ENCODE measurements at places on chromosomes 16 and 17.

DNA sequence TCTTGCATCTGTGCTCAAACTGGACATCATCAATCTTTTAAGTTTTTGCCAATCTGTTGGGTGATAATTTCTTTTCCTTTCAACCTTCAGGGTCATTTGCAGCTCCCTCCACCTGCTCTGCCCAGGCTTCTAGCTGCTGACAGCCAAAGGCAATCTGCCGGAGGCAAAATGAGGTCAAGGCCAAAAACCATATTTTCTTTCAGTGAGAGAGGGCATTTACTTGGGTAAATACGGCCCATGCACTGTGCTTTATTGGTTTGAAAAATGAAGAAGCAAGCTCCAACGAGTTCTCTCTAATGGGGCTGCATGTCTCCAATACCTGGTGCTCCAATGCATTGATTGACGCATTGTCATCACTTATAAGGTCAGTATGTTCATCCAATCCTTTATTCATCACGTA, 23.1 kb downstream of the RBFOX1 start:
- no peak for DNase-seq

GRCh38 chr17:35496451-35497290, 40.8 kb downstream of the SLFN12L start:
- DNase-seq, result no peak

- DNase-seq, result peak; percentile 36
Observed at GRCh38 chr17:60598001-60598736, 1.8 kb upstream of the PPM1D start.

- no peak for DNase-seq
Observed at GRCh38 chr16:56207421-56207820, 16.1 kb downstream of the GNAO1 start.

DNA sequence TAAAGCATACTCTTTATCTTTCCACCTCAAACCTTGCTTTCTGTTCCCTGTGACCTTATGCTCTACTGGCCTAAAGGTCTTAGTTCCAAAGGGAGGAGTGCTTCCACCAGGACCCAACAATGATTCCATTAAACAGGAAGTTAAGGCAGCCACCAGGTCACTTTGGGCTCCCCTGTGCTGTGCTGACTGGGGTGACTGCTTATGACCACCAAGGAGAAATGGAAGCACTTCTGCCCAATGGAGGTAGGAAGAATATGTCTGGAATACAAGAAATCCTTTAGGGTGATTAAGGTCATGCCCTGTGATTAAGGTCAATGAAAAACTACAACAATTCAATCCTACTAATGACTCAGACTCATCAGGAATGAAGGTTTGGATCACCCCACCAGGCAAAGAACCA, 233.8 kb upstream of the CDH11 start:
- no peak for DNase-seq

DNA sequence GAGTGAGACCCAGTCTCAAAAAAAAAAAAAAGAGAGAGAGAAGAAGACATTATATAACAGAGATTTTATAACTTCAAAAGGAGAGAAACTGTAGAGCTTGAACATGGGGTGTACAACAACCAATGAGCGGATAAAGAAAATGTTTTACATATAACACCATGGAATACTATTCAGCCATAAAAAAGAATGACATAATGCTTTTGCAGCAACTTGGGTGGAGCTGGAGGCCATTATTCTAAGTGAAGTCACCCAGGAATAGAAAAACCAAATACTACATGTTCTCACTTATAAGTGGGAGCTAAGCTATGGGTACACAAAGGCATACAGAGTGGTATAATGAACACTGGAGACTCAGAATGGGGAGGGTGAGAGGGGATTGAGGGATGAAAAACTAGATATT, 61.1 kb downstream of the CHD9NB start:
- DNase-seq, result no peak

- no peak for DNase-seq
Observed at GRCh38 chr17:20823905-20824304, 218.9 kb downstream of the USP22 start.

DNA sequence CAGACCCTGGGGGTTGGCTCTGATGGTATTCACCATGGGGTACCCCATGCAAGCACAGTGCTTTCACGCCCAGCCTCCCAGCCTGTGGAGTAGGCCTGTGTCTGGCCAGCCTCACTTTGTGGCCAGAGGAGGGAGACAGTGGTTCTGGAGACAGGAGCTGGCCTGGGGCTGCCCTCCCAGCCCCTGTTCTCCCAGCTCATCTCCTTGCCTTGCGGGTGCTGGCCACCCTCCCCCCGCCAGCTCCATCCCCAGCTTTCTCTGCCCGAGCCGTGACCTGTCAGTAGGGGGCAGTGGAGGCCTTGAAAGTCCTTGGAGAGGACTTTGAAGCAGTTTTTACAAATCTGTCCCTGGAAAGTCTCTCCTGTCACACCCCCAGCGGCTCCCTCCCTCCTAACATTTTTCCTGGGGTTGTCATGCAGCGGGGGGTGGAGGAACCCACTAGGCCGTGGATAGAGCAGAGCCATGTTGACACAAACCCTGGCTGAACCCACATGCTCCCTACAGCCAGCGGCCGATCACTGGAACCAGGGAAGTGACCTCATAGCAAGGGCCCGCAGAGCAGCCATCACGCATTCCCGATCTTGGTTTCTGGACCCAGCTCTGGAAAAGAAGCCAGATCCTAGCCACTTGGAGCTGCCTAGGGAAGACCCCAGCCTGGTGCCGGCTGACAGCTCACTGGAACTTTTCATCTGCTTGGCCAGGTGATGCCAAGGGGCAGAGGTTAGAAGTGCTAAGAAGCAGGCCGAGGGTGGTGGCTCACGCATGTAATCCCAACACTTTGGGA, 289.4 kb downstream of the SEC14L1 start:
- DNase-seq, result no peak

- DNase-seq, result no peak
Observed at GRCh38 chr16:89344458-89344834, 126.9 kb downstream of the ZNF778 start.

DNA sequence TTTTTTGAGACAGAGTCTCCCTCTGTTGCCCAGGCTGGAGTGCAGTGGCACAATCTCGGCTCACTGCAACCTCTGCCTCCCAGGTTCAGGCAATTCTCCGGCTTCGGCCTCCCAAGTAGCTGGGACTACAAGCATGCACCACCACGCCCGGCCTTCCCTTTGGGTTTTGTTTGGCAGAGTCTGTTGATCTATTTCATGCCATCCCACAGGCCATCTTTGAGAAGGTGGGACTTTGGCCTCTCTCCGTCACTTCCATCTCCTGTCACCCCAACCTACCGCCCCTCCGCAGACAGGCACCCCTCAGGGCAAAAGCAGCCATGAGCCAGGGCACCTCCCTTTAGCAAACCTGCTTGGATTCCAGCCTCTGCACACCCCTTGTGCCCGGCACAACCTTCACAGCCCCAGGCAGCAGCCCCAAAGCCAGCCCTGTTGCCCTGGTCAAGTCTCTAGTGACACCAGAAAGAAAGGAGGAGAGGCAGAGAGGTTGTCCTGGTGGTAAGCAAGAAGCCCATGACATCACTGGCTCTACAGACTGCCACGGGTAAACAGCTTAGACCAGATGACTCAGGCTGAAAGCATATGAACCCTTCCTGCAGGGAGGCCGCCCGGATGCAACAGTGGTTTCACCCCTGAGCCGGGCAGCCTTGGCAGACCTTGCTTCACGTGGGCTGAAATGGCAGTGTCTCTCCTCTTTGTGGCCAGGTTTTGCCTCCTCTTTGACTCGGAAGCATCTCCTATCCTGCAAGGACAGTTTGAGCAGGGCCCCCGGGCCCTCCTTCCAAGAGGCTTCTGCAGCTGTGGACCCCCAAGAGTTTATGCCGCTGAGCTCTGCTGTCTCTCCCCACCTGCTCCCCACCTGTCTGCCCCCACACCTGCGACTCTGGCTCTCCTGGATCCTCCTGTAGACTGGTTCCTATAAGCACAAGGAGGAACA, 8.1 kb upstream of the TIMP2 start:
- no peak for DNase-seq

DNA sequence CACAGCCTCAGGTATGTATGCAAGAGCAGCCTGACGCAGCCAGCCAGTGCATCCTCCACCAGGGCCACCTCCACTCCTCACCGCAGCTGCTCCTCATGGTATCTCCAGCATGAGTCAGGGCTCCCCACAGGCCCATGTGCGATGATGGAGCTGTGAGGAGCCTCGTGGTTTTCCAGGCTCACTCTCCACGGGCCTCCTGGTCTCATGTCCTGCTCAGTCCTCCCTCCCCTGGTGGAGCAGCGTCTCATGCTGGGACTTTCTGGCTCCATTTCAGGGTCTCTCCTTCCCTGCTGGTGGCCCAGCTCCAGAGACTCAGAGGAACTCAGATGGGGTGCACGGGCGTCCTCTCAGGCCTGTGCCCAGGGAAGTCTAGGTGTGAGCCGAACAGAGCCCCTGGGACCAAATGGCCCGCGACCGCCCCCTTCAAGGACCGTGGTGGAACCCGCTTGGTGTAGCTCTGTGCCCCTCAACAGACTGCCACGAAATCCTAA, 70.4 kb downstream of the METRNL start:
- DNase-seq, result no peak

DNA sequence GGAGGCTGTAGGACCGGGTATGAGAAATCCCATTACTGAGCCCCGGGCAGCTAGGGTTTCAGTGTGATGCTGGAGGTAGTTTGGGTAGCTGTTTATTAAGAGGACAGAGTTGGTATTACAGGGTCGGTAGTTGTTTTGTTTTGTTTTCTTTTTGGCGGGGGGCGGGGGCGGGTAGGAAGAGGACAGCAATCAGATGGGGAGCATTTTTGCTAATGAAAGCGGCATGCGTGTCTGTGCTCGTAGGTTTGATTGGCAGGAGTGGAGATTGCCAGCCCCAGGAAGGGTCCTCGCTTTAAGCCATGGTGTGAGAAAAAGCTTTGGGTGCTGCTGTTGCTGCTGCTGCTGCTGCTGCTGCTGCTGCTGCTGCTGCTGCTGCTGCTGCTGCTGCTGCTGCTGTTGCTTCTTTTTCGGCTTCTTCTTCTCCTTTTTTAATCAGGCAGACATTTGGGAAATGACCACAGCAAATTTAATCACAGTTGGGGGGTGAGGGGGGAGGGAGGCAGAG, 498.5 kb upstream of the ZFHX3 start:
- DNase-seq, result no peak

DNA sequence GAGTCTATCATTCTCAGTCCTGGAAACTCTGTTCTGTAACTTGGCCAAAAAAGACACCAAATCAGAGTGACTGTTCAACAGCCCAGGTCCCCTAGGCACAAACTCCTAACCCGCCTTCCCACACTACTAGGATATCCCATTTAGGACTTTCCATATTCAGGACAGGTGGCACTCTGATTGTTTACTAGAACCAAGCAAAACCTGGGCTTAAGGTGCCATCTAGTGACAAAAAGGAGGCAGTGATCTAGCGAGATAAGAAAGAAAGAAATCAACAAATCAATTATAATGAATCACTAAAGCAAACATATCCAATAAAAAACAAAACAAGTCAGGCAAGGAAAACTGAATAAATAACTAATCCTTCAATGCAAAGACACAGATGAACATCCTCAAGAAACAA, 203.9 kb downstream of the CEP112 start:
- no peak for DNase-seq

GRCh38 chr16:86527366-86527765, 17.0 kb downstream of the FOXF1 start:
- DNase-seq, result no peak

DNA sequence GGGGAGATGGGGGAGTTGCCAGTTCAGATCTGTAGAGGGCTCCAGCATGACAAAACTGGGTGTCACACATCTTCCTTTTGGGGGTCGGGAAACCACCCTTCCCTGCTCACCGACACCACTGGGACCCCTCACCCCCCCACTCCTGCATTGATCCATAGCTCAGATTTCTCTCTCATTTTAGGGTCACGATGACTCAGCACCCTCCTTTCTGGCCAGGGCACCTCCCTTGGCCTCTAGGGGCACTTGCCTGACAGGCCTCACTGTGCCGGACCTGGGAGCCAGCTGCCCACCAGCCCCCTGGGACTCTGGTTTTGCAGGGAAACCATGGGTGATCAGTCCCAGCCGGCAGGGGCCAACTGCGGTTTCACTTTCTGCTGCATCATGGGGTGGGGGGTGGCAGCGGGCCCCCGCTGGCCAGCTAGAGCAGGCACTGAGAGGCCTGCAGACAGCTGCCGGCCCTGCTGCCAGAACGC, 239.4 kb downstream of the MRTFB start:
- DNase-seq, result no peak

GRCh38 chr16:85448557-85449190, 164.4 kb upstream of the GSE1 start:
- peak; percentile 49 for DNase-seq

DNA sequence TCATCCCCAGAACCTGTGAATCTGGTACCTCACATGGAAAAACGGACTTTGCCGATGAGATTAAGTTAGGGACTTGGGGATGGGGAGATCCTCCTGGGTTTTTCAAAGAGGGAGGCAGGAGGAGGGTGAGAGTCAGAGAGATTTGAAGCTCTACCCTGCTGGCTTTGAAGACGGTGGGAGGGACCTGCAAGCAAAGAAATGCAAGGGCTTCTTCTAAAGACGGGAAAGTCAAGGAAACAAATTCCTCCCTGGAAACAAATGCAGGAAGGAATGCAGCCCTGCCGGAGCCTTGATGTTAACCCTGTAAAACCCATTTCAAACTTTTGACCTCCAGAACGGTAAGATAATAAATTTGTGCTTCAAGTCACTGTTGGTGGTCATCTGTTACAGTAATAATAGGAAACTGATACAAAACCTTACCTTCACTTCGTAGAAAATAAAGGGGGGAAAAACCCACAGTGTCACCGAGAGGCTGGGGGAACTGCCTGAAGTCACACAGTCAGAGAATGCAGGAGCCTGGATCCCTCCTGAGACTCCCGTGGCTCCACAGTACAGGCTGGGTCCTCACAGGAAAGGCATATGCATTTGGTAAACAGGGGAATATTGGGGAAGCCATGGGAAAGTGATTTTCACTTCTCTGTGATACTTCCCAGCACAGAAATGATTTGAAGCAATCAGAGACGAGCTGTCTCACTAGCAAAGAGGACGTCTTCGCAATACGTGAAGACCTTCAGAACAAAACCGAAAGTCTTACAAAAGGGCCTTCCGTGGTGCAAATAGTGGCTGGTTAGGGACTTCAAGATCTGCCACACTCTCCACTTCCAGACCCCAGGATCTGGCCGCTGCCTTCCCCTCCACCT, 58.9 kb upstream of the CLEC3A start:
- DNase-seq, result no peak

GRCh38 chr17:68305142-68305541, 13.8 kb downstream of the ARSG start:
- DNase-seq, result no peak

DNA sequence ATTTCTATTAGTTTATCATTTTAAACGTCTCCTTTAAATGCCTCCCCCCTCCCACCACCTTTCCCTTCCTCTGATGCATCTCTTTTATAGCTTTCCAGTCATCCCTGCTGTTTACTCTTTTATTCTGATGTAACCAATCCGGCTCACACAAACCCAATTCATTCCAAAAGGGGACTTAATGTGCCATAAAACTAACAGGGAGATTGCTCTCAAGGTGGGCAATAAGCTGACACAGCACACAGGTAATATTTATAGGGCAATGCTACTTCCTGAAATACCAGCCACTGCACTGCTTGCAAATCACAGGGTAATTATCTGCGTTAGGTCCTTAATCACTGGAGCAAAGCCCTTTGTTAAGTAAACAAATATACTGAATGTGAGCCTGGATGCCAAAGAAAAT, 23.3 kb upstream of the CA10 start:
- DNase-seq, result peak; percentile 82

GRCh38 chr17:16474012-16474725, 17.8 kb downstream of the LRRC75A start:
- DNase-seq, result no peak

GRCh38 chr16:30033270-30033669, 2.2 kb upstream of the TLCD3B start:
- DNase-seq, result no peak

GRCh38 chr16:17304491-17305119, 166.2 kb downstream of the XYLT1 start:
- DNase-seq, result peak; percentile 35

GRCh38 chr17:79796444-79796762, 474 bp downstream of the CBX8 start:
- no peak for DNase-seq
